ENCODE measurements at places on chromosomes 1 and 21.

DNA sequence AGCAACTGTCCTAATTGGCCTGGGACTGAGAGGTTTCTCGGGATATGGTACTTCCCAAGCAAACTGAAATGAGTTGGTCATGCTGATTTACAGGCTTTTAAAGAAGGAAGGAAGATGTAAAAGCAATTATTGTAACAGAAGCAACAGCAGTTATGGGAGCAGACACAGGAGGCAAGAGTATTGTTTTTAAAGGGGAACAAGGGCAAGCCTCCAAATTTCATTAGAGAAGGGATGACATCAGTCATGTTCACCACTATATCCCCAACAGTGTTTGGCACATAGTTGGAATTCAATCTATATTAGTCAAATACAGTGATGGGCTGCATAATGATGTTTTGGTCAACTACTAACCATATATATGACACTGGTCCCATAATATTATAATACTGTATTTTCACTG lies 46.0 kb upstream of the JUN start:
- DNase-seq = no peak

DNA sequence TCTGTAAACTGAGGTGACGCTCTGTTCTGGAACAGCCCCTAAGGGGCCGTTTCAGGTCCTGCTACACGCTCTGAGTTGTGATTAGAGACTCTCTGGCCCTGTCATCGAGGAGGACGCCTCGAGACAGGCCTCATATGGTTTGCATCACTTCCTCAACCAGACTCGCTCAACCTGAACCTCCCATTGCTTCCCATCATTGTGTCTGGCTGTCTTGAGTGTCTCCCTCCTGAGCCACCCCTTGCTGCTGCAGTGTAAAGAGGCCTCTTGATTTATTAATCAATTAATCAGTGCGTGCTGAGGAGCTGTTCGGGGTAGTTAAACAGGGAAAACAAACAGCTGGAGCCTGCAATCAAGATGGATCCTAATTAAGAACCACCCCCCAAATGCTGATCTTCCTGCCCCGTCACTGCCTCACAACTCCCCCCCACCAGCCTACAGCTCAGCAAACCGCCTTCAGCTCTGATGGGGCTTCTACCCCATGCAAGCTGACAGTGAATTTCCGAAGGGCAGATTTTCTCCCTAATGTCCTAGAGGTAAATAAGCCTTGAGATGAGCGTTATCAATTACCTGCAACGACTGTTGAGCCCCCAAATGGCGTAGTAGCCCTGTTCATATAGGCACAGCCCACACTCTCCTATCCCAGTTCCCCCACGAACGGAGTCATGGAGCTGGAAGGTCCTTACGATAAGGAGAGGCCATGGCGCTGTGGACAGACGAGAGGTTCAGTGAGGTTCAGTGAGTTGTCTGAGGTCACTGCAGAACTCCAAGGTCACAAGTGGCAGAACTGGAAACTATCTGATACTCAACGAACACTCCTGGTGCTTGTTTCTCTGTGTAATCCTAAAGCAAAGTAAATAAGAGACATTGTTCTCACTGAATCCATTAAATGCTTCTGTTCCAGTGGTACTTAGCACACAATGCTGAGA lies 210.6 kb downstream of the KIF26B start:
- DNase-seq = no peak

DNA sequence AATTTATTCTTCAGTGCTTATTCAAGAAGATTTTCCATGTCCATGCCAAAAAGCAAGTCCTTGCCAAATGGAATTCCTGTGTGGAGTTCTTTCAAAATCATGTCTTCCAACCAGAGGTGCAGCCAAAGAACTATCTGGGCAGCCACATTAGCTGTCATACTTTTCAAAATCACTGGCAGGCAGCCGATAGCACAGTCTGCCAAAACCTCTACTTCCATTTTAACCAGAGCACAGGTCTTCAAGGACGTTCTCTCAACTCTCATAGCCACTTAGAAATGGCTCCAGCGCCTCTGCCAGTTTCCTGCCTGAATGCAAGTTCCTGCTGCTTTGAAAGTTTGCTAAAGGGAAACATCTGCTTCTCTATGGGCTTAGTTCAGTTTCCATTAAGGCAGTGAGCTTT lies 975.7 kb upstream of the ADGRL4 start:
- peak; percentile 64 for DNase-seq

- DNase-seq = no peak
Observed at GRCh38 chr1:3292868-3293562, 161.4 kb upstream of the ARHGEF16 start.

DNA sequence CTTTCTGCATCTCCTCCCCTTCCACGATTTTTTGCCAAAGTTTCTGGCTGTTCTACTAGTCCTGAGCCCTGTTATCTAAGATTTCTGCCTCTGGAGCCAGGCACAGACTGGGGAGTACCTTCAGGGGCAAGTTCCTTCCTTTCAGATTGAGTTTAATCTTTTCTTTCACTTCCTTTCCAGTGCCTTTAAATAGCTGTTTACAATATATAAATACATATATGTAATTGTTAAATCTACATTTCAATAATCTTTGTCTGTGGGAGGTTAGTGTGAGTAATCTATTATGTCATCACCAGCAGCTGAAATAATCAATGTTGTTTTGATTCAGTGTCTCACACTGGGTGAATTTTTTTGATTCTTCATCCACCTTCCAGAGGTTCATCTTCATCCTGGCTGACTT lies 31.8 kb downstream of the DIPK1A start:
- DNase-seq = no peak

DNA sequence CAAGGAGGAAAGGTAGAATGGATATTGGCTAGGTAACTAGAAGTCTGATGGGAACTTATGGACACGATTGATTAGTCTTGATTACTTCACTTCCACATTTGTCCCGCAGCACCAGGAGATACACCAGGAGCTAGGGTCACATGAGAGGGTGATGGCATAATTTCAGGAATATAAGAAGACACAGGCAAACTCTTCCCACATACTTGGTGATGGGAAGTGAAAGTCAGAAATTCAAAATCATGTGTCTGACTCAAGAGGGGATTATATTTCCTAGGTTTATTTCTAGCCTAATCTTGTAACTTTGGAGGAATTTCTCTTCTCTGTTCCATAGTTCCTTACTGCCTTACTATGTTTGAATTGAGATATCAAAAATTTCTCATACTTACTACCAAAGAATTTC lies 185.0 kb downstream of the PBX1 start:
- DNase-seq = no peak

GRCh38 chr1:175369696-175370095 lies 177.1 kb upstream of the KIAA0040 start:
- DNase-seq = no peak

GRCh38 chr1:33120436-33121231 lies 39.7 kb downstream of the AZIN2 start:
- DNase-seq = no peak

All from globus pallidus (tissue), 1 donor.